ENCODE measurements at places on chromosomes 12 and 14. TPM values are rescaled to one million over a fixed set of nuclear protein-coding genes. Genes with fewer than 3 reads are reported as not detected.

Gene MUCL1
- not detected for total RNA-seq

GRCh38 chr14:105476097-105476830 lies 1.6 kb downstream of the CRIP2 start:
- DNase-seq = peak; percentile 63

- DNase-seq = no peak
Measured at GRCh38 chr14:88004506-88005036, 364 bp upstream of the GPR65 start.

GRCh38 chr14:77177702-77178101 lies 3.9 kb upstream of the TMEM63C start:
- DNase-seq = no peak

- no peak for DNase-seq
Measured at GRCh38 chr12:2068653-2069052, 15.9 kb downstream of the CACNA1C start.

DNA sequence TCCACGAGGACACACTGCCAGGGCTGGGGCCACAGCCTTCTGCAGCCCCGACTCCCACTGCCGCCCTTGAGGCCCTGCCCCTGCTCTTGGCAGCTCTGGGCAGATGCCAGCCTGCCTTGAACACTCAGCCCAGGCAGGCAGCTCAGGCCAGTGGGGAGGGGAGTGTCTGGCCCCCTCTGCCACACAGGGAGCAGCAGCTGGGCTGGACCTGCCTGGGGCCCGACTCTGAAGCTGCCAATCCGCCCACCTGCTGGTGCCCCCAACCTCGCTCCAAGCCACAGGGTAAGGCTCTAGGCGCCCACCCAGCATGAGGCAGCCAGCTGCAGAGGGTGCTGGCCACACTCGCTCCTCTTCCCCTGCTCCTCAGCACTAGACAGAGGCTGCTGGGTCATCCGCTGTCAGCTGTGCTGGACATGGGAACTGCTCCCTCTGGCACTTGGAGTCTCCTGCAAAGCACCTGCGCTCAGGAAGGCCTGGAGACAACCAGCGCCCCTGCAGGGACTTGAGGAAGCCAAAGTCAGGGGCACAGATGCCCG lies 24.6 kb upstream of the NUDT14 start:
- no peak for DNase-seq

DNA sequence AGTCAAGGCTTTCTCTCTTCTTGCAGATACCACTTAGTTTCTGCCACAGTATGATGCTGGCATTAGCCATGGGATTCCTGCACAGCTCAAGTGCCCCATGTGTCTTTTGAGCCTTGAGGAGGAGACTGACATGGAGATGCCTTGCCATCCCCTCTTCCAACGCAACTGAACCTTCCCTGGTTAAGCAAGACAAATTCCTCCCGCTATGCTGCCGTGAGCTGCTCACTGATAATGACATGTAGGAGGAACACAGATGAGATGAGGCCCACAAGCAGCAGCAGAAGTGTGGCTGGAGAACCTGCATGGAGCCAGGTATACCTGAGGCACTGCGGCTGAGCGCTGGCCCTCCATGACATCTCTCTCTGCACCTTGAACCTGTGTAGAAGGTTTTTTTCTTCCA lies 15.4 kb upstream of the PPP1R1A start:
- no peak for DNase-seq

DNA sequence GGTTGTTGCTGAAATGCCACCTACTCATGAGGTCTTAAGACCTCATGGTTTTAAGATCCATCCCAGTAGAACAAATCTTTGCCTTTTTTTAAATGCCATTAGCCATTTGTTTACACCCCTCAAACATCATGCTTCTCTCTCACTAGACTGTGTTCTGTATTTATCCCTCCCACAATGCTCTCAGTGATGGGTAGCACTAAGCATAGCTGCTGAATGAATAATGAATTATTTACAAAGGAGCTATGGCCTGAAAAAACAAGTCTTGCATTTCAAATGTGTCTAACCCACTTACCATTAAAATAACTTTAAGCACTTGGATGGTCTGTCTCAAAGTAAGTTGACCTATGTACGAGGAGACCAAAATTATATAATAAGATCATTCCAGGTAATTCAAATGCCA lies 334.5 kb downstream of the PAWR start:
- DNase-seq = no peak

- peak; percentile 80 for DNase-seq
Measured at GRCh38 chr14:33737446-33737845, 213.4 kb downstream of the EGLN3 start.

- no peak for DNase-seq
Measured at GRCh38 chr14:102417001-102417431, 54.3 kb downstream of the TECPR2 start.

- no peak for DNase-seq
Measured at GRCh38 chr12:57323416-57323815, 72.4 kb upstream of the STAC3 start.

- DNase-seq = no peak
Measured at GRCh38 chr12:74619884-74620283, 82.2 kb downstream of the ATXN7L3B start.

- peak; percentile 92 for DNase-seq
Measured at GRCh38 chr14:30608533-30609006, 13.5 kb upstream of the SCFD1 start.

Gene CAPZA3
- total RNA-seq = not detected

Gene ACOT4
- total RNA-seq = 2.7 TPM

DNA sequence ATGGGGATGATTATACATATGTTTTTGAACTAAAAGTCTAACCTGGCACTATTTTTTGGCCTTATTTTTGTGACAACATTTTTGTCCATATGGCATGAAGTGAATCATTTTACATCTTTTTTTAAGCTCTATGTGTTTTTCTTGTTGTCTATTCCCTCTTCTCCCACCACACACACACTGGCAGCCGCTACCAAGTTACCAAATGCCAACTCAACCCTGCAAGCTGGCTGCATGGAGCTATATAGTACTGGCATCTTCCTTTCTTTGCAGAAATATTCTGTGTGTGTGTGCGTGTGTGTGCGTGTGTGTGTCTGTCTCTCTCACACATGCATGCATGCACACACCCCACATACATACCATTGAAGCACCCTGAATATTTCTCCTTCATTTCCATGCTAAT lies 278.9 kb upstream of the SOX5 start:
- no peak for DNase-seq

- peak; percentile 97 for DNase-seq
Measured at GRCh38 chr12:79547044-79547734, 143.6 kb downstream of the PAWR start.

Gene LRRC10
- not detected for total RNA-seq

- no peak for DNase-seq
Measured at GRCh38 chr14:105568859-105569766, 42.7 kb downstream of the TMEM121 start.

GRCh38 chr12:22668441-22668840 lies 43.5 kb downstream of the ETNK1 start:
- no peak for DNase-seq

DNA sequence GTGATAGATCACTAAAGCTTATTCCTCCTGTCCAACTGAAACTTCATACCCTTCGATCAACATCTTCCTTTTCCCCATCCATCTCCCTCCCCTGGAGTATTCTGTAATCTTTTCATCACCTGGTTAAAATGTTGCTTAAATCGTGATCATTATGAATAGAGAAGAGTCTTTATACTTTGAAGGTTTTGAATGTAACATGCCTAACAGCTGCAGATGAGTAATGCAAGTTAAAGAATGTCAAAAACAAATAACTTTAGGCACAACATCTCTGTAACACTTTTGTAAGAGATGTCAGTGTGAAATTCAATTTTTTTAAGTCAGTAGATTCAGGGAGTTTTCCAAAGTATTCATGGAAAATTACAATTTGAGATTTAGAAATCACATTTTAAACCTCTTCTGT lies 25.0 kb downstream of the RXYLT1 start:
- no peak for DNase-seq

Gene ITPK1
- total RNA-seq = 24.7 TPM

Gene PLCZ1
- total RNA-seq = 0.69 TPM

GRCh38 chr12:38149395-38150073 lies 167.0 kb upstream of the ALG10B start:
- peak; percentile 95 for DNase-seq

GRCh38 chr12:115354007-115354890 lies 670.3 kb upstream of the TBX3 start:
- DNase-seq = peak; percentile 89

- no peak for DNase-seq
Measured at GRCh38 chr12:108831309-108831991, 25.9 kb downstream of the SSH1 start.

- peak; percentile 18 for DNase-seq
Measured at GRCh38 chr12:29782285-29782870, 1.4 kb downstream of the TMTC1 start.

- DNase-seq = peak; percentile 74
Measured at GRCh38 chr12:47779301-47779942, 6.4 kb downstream of the SLC48A1 start.

DNA sequence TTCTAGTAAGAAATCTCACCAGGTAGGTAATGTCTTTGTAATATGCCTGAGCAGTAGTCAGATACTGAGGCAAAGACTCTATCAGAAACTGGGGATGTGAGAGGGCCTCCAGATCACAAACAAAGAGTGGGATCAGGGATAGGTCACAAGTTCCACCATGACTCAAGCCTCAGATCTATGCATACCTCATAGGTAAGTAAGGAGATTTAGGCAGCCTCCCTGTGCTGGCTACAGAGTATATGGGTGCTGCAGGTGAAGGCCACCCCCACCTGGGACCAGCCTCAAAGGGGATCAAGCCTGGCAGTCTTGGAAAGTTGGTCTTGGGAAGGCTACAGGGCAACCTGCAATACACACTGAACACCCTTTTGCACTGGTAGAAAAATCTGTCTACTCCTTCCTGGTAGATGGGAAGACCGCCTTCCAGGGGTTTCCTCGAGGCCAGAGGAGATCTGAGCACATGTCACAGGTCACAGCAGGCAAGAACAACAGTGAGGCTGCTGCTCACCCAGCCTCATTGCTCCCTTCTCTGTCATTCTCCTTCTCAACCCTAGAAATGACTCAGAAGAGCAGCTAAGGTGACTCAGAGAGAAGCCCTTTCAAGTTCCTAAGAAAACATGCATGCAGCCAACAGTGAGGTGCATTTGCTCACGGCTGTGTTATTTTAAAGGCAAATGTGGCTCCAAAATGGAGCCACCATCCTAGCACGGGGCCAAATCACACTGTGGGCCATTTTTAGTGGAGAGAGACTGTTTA lies 143.4 kb upstream of the CDKN3 start:
- peak; percentile 98 for DNase-seq

All from renal cortical epithelial cell (primary cell).